Ascending aorta (tissue), 2 donors: ENCODE measurements at places on chromosomes 2 and 18. TPM values are rescaled to one million over a fixed set of nuclear protein-coding genes. Genes with fewer than 3 reads are reported as not detected.

- no peaks in the 10 kb centered on the region for H3K27me3 ChIP-seq
- no peak overlapping the region for H3K4me3 ChIP-seq
- H3K27ac ChIP-seq, result no peak overlapping the region
- DNase-seq, result no peak
Measured at GRCh38 chr2:84996909-84997308, 25.9 kb downstream of the KCMF1 start.

DNA sequence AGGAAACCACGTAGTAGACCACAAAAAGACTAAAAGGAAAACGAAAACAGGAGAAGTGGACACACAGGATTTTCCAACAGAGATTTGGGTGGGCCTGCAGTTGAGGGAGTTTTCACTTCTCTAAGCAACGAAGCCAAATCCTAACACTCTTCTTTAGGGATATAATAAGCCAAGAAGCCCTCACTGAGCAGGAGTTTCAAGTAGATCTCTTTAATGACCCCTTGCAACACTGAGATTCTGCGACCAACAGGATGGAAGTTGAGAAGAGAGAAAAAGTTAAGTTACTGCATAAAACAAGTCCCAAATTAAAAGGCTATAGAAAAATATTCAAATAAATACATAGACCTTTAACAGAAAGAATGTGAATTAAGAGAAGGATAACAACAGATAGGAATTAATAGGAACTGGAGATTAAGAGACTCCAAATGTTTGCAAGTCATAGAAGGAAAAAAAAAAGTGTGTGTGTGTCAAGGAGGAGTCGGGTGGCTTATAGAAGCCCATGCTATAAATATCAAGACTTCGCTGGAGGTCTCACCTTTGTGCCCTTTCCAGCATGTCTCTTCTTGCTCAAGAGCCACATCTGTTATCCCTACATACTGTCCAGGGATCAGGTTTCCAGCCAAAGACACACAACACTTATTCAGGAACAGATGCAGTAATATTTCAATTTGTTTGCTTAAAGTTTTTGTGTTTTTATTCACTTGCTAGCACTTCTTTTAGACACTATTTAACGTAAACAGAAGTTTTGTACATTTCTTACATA is 69.4 kb upstream of the ARHGAP28 start:
- no peak overlapping the region for H3K27ac ChIP-seq
- no peaks in the 10 kb centered on the region for H3K4me1 ChIP-seq
- H3K27me3 ChIP-seq, result no peaks in the 10 kb centered on the region
- no peak overlapping the region for H3K4me3 ChIP-seq
- H3K36me3 ChIP-seq, result no peaks in the 10 kb centered on the region

GRCh38 chr2:211730215-211730614 is 808.4 kb downstream of the ERBB4 start:
- no peaks in the 10 kb centered on the region for H3K4me1 ChIP-seq
- H3K4me3 ChIP-seq, result no peak overlapping the region
- no peaks in the 10 kb centered on the region for H3K36me3 ChIP-seq
- no peak for DNase-seq
- H3K27me3 ChIP-seq, result no peaks in the 10 kb centered on the region

DNA sequence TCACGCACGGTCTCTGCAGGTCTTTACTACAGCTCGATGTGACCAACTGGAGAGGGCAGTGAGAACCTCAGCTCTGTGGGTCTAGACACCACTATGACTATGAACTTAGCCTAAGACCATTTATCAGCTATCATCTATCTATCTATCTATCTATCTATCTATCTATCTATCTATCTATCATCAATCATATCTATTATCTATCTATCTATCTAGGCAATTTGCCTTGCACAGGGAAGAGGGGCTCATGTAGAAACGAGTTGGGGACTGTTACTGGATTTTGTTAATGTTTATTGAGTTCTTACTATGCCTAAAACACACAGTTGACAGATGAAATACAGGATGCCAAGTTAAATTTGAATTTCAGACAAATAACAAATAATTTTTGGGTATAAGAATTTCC is 41.1 kb upstream of the TLK1 start:
- H3K27ac ChIP-seq, result no peak overlapping the region
- no peaks in the 10 kb centered on the region for H3K27me3 ChIP-seq
- H3K4me3 ChIP-seq, result no peak overlapping the region
- DNase-seq, result no peak
- H3K4me1 ChIP-seq, result no peaks in the 10 kb centered on the region
- no peaks in the 10 kb centered on the region for H3K36me3 ChIP-seq

DNA sequence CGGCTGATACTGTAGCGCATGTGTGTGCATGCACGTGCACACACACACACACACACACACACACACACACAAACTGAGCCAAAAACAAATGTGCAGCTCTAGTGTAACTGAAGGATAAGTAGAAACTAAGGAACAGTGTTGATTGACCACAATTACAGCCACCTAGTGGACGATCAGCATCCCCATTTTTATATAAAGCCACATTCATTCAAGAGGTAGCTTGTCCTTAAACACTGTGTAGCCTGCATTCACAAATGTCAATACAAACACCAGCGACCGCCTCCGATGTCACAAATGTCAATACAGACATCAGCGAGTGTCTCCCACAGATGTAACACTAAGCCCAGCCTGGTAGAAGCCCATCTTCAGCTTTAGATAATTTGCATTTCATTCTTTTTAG is 167.4 kb downstream of the PTGR3 start:
- no peaks in the 10 kb centered on the region for H3K36me3 ChIP-seq
- DNase-seq, result no peak
- no peak overlapping the region for H3K4me3 ChIP-seq

- H3K4me3 ChIP-seq, result no peak overlapping the region
- H3K27me3 ChIP-seq, result no peaks in the 10 kb centered on the region
- H3K4me1 ChIP-seq, result no peaks in the 10 kb centered on the region
- no peak for DNase-seq
- no peak overlapping the region for H3K27ac ChIP-seq
Measured at GRCh38 chr2:85697096-85697495, 2.9 kb downstream of the GNLY start.

DNA sequence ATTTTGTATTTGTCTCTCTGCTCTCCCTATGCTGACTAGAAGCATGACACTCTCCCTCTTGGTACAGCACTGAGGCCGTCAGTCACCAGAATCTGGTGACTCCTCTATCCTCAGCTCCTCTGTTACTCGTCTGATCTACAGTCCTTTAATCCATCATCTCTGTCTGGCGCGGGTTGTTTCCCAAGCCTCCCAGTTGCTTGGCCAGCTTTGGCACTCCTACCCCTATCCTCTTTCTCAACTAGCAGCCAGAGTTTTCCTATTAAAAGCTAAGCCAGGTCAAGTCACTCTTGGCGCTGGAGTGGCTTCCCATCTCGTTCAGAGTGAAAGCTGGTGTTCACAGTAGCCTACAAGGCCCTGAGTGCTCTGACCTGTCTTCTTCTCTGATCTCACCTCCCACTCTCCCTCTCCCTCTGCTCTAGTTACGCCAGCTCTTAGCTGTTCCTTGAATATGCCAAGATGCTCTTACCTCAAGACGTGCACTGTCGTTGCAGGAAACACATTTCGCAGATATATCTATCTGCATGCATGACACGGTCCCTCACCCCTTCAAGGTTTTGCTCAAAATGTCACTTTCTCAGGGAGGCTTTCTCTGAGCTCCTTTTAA is 41.8 kb upstream of the PSME4 start:
- H3K27me3 ChIP-seq, result no peaks in the 10 kb centered on the region
- H3K36me3 ChIP-seq, result no peaks in the 10 kb centered on the region
- no peak for DNase-seq
- no peaks in the 10 kb centered on the region for H3K4me1 ChIP-seq
- H3K27ac ChIP-seq, result no peak overlapping the region

DNA sequence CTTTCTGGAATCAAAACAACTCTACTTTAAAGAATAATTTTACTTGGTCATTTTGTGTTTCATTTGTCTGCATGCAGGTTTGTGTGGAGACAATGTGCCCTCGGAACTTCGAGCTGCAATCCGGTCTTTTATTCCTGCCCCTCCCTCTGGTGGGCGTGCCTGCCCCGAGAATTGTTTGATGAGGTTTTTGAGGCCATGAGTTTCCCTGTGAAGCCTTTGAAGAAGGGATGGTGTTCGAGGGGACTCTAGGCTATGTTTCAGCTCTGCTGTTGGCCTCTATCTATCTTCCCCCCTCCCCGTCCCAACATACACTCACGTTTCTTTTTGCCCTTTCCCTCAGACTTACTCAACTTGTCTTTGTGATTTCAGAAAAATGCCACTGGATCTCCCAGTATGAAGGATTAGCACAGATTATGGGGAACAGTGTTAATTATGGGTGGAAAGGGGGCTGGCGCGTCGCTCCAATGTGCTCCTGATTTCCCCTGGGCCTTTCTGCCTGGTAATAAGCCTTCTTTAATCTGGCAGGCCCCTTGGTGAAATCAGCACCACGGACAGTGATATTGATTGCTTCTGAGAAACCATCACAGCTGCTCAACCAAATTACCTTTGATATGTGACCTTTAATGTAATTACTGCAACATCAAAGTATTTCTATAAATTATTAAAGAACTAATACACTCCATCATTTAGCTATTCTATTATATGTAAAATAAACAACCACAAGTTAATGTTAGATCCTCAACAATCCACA is 82.2 kb downstream of the CELF4 start:
- no peak overlapping the region for H3K27ac ChIP-seq
- DNase-seq, result no peak
- no peaks in the 10 kb centered on the region for H3K36me3 ChIP-seq
- no peaks in the 10 kb centered on the region for H3K4me1 ChIP-seq
- no peaks in the 10 kb centered on the region for H3K27me3 ChIP-seq
- H3K4me3 ChIP-seq, result no peak overlapping the region

DNA sequence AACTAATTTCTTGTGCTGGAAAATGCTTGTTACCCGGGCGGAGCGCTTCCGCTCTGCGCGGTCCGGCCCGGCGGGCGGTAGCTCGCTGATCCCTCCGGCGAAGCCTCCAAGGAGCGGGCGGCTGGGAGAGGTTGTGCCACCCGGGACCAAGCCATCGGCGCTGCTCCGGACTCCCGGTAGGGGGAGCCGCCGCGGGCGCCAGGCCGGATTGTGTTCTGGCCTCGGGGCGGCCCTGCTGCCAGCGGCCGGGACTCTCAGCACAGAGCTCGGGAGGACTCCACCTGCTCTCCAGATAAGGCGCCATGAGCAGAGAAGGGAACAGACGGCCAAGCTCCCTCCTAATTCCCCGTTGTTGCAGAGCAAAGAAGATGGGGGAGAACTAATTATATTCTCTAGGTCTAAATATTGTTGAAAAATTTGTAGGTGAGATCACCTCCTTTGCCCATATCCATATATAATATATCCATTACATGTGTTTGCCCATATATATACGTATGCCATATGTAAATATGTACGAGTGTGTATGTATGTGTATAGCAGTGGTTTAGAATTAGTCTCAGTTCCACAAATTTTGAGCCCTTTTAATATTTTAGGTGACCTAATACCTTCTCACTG is 13.8 kb upstream of the SATB2 start:
- no peak overlapping the region for H3K27ac ChIP-seq
- no peaks in the 10 kb centered on the region for H3K36me3 ChIP-seq
- H3K27me3 ChIP-seq, result peaks cover 32% of the 10 kb centered on the region
- DNase-seq, result peak; percentile 79
- peak overlapping the region; percentile 41 for H3K4me3 ChIP-seq

DNA sequence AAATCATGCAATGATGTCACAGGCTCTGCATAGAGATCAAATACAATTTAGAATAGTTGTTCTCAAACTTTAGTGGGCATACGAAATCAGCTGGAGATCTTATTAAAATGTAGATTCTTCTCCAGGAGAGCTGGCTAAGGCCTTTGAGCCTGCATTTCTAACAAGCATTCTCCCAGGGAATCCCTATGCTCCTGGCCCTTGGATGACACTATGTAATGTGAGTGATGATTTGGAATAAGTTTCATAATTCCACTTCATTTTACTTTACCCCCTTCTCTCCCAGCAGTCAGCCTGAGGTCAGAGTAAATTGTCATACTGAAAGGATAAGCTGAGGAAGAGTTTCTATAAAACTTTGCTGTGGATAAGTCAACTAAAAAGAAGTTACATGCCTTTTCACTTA is 189.1 kb downstream of the UBE2E3 start:
- no peak overlapping the region for H3K27ac ChIP-seq
- no peak overlapping the region for H3K4me3 ChIP-seq
- no peaks in the 10 kb centered on the region for H3K36me3 ChIP-seq
- H3K4me1 ChIP-seq, result no peaks in the 10 kb centered on the region

DNA sequence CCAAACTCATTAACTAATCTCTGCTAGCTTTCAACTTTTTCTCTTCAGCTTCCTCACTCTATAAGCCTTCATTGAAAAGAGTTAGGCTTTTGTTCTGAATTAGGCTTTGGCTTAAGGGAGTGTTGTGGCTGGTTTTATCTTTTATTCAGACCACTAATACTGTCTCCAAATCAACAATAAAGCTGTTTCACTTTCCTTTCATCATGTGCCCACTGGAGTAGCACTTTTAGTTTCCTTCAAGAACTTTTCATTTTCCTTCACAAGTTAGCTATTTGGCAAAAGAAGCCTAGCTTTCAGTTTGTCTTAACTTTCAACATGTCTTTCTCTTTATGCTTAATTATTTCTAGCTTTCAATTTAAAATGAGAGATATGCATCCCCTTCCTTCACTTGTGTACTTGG is 271.7 kb upstream of the FSIP2 start:
- H3K4me3 ChIP-seq, result no peak overlapping the region
- H3K36me3 ChIP-seq, result no peaks in the 10 kb centered on the region
- H3K4me1 ChIP-seq, result no peaks in the 10 kb centered on the region
- no peaks in the 10 kb centered on the region for H3K27me3 ChIP-seq
- DNase-seq, result no peak

DNA sequence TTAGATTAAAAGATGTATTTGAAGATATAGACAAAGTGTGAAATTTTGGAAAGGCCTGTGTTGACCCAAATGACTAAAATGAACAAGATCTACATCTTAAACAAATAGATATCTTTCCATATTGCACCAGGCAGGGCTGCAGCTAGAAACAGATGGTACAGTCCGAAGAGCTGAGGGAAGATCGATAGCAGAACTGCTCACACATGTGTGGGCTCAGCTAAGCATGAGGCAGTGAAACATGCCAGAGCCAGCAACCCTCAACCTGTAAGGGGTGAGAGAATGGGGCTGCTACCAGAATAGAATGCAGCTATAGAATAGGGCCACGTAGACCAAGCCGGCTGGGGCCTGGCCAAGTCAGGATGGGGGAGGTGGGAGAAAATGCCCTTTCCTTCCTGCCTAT is 87.8 kb downstream of the SLC5A7 start:
- no peaks in the 10 kb centered on the region for H3K27me3 ChIP-seq
- H3K4me3 ChIP-seq, result no peak overlapping the region
- H3K36me3 ChIP-seq, result no peaks in the 10 kb centered on the region

- peak overlapping the region; percentile 94 for H3K27ac ChIP-seq
- H3K27me3 ChIP-seq, result no peaks in the 10 kb centered on the region
- H3K4me3 ChIP-seq, result peak overlapping the region; percentile 70
Measured at GRCh38 chr2:226792155-226792881, 7.3 kb downstream of the IRS1 start.

DSG1 gene
- not detected for total RNA-seq

CNPPD1 gene
- 49.4 TPM for total RNA-seq

MYO3B gene
- not detected for total RNA-seq

TEKT4 gene
- not detected for total RNA-seq

CXCR4 gene
- total RNA-seq, result 15.5 TPM

SKA1 gene
- total RNA-seq, result not detected

PROC gene
- total RNA-seq, result not detected

PTCD3 gene
- 123 TPM for total RNA-seq

SDC1 gene
- total RNA-seq, result 0.32 TPM
